Activated CD8-positive, alpha-beta memory T cell treated with anti-CD3 and anti-CD28 coated beads for 1 hour (primary cell): ENCODE measurements at places on chromosomes 6 and 20.

DNA sequence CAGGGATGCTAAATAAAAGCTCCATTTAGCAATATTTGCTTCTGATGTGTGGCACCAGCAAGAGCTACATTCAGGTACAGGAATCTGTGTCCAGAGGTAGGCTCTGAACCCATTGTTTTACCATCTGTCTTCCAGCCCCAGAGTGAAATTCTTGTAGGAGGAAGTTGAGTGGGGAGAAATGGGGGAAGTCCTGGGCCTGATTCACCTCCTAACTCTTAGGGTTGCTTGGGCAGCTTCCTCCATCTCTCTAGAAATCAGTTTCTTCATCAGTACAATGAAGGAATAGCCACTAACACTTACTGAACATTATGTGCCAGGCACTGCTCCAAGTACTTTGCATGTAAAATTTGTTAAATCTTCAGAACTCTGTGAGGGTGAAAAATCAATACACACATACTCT is 35.1 kb upstream of the TSPYL1 start:
- DNase-seq, result no peak

GRCh38 chr6:82511546-82511945 is 147.9 kb downstream of the TPBG start:
- no peak for DNase-seq

- DNase-seq, result no peak
Observed at GRCh38 chr6:10343320-10343719, 71.6 kb downstream of the TFAP2A start.

GRCh38 chr20:39857835-39858234 is 831.2 kb downstream of the MAFB start:
- DNase-seq, result no peak

GRCh38 chr6:13447949-13448724 is 39.3 kb downstream of the GFOD1 start:
- no peak for DNase-seq

DNA sequence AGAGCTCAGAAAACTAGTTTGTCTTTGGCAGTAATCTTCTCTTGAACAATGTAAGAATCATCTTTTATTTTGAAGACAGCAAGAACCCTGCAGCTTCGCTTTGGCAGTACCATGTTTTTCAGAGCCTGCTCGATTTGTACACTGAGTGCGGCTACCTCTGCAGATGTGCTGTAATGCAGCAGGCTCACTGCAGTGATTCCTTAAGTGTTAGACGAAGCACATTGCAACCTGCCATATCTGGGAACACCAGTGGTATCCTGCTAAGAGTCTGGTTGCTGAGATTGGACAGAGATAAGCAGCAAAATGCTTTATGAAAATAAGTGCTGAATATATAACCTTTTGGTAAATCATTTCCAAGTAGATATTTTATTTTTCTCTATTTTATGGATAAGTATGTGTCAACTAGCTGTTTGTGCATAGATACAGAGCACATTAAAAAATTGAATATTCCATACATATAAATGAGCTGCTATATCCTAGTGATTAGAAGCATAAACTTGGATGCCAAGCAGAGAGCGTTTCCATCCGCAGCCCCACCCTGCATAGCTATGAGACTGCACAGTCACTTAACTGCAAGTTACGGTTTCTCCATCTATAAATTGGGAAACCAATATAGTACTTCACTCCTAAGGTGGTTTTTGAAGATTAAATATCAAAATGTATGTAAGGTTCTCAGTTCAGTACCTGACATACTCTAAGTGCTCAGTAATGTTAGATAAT is 328.3 kb downstream of the FARS2 start:
- DNase-seq, result no peak

GRCh38 chr6:37550191-37550831 is 50.6 kb upstream of the CCDC167 start:
- no peak for DNase-seq

DNA sequence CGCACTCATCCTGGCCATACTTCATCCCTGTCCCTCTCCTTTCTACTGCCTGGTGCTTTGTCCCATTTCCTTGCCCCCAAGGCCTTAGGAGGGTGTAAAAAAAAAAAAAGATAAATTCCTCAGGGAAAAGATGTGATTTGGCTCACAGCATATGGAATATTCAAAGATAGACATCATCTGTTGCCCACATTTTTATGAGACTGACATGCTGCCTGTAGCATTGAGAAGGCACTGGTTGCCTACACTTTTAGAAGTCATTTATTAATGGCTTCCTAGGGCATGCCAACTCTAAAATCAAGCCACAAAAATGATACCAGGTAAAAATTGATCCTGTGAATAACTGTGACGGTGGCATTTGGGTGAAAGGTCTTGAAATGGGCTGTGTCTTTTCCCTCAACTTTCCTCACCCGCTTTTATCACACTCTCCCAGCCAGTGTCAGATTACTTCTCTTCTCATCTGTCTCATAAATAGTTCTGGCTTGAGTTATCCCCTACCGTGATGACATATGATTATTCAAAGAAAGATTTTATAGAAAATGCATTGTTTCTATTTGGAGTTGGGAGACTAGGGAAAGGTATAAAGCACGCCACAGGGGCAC is 139.4 kb downstream of the CARMIL1 start:
- DNase-seq, result no peak

GRCh38 chr6:16063580-16063979 is 65.3 kb upstream of the MYLIP start:
- no peak for DNase-seq

- DNase-seq, result no peak
Observed at GRCh38 chr6:12348530-12349511, 58.7 kb downstream of the EDN1 start.

DNA sequence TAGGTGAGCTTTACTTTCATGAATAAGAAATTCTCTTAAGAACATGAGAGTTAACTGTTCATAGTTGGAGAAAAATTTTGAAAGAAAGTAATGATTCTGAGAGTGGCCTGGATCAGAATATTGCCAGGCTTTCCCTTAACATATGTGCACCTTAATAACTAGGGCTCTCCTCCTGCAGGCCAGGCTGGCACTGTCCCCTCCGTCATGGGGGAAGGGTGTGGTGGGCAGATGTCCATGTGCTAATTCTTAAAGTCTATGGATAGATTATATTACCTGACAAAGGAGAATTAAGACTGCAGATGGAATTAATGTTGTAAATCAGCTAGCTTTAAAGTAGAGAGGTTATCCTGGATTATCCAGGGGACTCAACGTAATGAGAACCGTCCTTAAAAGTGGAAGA is 10.9 kb upstream of the KLHL32 start:
- DNase-seq, result no peak

GRCh38 chr6:157539421-157539822 is 158.4 kb downstream of the ZDHHC14 start:
- no peak for DNase-seq

GRCh38 chr6:167103041-167103891 is 19.6 kb upstream of the CCR6 start:
- DNase-seq, result no peak

- DNase-seq, result no peak
Observed at GRCh38 chr20:46099491-46100287, 9.9 kb upstream of the NCOA5 start.

DNA sequence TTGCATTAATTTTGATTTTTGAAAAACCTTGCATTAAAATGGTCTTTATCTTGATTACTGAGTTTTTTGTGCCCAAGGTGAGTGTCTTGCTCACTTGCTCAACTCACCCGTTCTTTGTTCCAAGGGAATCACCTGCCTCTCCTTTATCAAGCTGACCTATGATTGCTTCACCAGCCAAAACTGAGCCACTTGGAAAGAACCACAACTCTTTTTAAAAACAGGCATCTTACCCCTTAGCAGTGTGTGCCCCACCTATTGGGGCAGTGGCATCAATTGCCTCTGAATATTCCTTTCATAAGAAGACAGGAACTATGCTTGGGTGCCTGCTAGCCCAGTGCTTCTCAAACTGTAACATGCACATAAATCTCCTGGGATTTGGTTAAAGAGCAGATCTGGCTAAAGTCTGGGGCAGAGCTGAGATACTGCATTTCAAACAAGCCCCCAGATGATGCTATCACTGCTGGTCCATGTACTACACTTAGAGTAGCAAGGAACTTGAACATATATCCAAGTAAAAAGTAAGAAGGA is 3.3 kb upstream of the STK38 start:
- DNase-seq, result no peak

DNA sequence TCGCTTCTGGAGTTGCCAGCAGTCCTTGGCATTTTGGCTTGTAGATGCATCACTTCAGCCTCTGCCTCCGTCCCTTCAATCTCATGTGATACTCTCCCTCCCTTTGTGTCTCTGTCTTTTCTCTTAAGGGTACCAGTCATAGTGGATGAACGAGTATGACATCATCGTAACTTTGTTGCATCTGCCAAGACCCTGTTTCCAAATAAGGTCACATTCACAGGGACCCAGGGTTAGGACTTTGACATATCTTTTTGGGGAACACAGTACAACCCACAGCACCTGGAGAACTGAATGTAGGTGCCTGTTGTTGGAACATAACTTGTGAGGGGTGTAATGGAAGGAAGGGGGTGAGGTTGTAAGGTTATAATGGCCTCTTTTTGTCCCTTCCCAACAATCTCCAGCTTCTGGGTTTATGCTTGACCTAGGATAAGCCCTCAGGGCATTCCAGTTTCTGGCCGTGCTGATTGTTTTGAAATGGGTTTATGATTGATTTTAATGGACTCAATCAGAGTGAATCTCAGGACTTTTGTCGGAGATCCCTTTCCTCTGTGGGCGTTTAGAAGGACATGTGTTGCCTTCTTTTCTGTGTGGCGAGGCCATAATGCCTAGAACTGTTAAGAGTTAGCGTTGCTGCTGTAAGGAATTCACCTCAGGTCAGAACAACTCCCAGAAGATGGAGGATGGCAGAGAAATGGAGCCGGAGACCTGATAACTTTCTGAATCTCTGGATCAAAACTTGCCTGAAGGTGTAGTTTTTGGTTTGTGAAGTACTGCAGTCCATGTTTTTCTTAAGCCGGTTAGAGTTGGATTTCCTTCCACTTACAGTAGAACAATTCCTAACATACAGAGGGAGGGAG is 9.2 kb downstream of the ATRN start:
- no peak for DNase-seq

GRCh38 chr6:96450082-96450769 is 71.4 kb upstream of the UFL1 start:
- no peak for DNase-seq

DNA sequence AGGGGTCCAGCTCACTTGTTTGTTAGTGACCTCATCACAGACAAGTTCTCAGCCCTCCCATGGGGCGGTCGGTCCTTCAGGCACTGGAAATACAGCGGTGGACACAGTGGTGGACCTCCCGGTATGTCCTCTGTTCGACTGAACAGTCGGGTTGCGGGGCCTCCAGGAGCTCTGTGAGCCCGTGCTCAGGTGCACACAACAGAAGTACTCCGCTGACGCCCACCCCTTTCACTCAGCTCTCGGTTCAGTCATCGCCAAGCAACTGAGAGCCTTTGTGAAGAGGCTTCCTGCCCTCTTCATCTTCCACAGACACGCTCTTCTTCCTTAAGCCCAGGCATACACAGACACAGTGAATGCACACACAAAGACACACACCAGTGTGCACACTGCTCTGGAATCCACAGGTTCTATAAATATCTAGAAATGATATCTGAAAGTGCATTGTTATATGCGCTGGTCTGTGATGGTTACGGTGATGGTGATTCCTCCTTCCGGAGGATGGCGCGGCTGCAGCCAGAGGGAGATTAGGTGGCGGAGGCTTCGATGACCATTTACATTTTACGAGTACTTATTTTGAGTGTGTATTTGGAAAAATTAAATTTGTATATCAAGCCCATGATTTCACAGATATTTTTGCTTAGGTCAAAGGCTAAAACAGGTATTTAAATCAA is 46.8 kb upstream of the BHLHE23 start:
- DNase-seq, result no peak

GRCh38 chr6:147693181-147693580 is 184.7 kb downstream of the SAMD5 start:
- DNase-seq, result no peak

GRCh38 chr6:156279261-156279969 is 497.8 kb upstream of the ARID1B start:
- DNase-seq, result no peak

DNA sequence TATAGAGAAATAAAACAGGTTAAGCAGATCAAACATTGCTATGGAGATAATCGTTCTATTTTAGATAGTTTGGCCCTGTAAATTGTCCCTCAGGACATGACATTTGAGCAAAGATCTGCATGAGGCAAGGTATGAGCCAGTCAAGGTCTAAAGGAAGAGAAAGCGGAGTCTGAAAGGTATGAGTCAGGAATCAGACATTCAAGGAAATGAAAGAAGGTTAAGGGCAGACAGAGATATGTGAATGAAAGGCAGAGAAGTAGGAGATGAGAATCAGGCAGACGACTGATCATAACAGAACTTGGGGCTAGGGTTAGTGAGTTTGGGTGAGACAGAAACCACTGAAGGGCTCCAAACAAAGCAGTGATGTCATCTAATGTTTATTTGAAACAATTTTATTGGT is 775.8 kb downstream of the MAFB start:
- DNase-seq, result no peak

DNA sequence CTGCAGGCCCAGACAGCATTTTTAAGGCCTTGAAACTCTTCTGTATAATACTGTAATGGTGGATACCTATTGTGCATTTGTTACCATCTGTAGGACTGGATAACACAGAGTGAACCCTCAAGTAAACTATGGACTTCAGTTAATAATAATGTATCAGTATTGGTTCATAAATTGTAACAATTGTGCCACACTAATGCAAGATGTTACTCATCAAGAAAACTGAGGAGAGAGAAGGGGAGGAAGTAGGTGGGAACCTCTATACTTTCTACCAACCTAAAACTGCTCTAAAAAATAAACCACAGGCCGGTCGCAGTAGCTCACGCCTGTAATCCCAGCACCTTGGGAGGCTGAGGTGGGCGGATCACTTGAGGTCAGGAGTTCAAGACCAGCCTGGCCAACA is 10.8 kb downstream of the MAPK13 start:
- no peak for DNase-seq

GRCh38 chr6:35319346-35320030 is 21.9 kb downstream of the DEF6 start:
- DNase-seq, result no peak

GRCh38 chr6:157961832-157962575 is 19.7 kb upstream of the SYNJ2 start:
- no peak for DNase-seq

DNA sequence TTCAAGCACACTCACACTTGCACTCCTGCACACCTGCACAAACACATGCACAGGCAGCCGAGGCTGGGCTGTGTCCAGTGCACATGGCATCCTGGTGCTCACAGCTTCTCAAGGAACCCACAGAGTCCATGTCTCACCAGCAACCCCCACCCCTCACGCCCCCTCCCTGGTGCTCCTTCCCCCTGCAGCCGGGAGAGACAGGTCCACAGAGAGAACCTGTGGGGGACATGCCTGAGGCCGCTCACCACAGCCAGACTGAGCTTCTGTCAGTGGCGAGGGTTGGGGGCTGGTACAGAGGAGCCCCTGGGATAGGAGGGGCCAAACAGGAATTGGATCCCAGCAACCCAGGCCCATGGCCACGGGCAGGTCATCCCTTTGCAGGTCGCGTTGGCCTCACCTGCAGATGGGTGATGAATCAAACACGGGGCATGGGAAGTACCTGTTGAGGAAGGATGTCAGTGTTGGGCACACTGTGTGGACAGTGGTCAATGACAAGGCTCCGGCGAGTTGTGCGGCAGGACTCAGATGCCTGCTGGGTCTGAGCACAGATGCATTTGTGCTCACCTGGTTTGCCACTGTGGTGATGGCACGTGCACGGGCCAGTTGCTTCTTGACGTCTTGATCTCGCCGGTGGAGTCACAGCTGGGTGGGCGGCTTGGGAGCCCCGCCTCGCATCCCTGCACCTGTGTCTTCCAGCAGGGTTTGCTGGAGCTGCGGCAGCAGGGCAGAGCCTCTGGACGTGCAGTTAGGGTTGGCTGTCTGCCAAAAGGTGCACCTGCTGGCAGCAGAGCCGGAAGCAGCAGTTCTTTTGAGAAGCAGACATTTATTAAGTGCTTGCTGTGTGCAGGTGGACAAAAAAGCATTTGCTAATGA is 113.0 kb downstream of the ERMARD start:
- DNase-seq, result no peak
